ENCODE measurements at places on chromosomes 2 and 18.

DNA sequence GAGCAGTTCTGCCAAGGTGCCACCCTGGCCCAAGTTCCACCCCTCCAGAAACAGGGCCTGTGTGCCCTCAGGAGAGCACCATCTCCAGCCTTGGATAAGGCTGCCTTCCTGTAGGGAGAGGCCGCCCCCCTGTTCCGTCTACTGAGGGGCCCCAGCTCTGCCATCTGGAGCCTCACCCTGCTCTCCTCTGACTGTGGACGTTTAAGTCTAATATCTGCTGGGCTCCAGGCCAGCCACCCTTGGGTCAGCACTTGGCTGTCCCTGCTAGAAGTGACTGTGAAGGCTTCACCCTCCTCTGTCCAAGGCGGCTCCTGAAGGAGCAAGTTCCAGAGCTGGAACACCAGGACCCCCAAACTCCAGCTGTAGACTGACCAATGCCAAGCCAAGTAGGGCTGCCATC is 26.3 kb downstream of the RHOB start:
- DNase-seq: no peak

DNA sequence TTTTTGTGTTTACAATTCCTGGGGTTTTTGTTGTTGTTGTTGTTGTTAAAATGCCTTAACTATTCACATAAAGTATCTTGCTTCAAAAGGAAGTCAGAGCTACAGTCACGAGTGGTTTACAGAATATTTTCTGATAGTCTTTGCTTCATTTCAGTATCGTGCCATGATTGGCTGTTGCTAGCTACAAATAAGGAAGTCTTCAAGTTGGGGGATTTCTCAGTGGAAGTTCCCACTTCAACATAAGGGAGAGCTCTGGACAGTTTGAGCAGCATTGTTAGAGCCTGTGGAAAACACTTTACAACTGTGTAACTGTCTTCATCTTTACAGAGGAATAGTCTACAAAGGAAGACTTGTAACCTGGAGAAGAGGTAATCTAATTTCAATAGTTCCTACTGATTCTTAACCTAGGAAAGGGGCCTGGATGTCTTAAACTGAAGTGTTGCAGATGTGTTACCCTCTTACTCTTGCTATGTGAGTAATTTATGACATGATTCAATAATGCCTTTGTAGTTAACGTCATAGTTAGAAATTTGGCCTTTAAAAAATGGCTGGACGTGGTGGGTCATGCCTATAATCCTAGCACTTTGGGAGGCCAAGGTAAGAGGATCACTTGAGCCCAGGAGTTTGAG is 23.4 kb upstream of the TANK start:
- DNase-seq: no peak

DNA sequence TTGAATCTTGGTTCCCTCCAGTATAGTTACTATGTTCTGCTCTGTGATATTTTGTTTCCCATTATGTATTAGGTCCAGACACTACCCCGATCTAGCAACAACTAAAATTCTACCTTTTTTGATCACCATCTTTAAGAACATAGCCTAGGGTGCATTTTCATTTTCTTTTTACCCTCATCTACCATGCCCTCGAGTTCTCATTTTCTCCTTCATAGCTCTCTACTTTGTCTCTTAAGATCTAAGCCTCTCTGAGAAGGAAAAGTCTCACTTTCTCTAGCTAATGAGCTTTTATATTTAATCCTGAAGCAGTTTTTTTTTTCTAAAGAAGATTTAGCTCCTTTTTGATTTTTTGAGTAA is 1089.4 kb upstream of the SLC39A10 start:
- DNase-seq: no peak

DNA sequence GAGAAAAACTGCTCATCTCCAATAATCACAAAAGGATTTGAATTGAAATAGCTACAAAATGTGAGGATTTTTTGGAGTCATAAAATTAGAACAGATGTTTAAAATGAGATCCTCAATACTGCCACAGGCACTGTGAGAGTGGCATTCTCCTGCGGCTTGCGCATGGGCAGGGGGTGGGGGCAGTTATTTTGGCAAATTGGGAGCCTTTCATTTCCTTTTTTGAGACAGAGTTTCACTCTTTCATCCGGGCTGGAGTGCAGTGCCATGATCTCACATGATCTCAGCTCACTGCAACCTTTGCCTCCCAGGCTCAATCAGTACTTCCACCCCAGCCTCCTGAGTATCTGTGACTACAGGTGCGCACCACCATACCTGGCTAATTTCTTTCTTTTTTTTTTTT is 42.4 kb downstream of the POMC start:
- DNase-seq: no peak

DNA sequence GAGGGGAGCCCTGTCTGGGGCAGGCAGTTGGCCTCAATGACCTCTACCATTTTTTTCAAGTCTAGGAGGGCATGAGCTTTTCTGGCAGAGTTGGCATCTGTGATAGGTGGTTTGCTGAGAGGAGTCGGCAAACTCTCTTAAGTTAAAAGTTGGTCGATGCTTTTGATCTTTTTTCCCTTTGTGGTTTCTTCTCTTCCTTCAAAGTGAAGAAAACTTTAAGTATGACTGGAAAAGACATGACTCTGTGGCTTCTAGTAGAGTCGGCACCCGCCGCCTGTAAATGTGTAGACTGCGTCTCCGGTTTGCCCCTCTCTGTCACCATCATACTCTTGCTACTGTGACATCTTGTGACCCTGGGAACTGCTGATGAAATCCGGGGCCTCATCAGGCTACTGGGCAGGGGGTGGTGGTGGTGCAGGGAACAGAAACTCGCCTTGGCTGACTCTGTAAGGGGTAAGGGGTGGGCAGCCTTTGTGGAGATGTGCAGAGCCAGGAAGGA is 21.1 kb downstream of the INPP5D start:
- DNase-seq: no peak

DNA sequence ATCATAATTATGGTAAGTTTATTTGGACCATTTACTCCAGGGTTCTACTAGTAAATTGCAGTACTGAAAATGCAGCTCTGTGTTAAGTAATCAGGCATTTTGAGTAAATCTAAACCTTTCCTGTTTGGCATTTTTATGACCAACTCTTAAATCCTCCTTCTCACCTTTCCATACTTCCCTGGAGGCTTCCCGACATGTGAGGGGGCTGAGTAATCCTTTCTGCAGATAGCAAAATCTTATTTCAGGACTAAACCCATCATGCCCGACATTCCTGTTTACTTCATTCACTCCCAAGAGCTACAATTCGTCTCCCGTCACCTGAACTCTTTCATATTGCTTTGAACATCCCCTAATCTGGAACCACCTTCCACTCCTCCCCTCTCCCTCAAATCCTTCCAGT is 296.6 kb downstream of the IKZF2 start:
- DNase-seq: no peak

DNA sequence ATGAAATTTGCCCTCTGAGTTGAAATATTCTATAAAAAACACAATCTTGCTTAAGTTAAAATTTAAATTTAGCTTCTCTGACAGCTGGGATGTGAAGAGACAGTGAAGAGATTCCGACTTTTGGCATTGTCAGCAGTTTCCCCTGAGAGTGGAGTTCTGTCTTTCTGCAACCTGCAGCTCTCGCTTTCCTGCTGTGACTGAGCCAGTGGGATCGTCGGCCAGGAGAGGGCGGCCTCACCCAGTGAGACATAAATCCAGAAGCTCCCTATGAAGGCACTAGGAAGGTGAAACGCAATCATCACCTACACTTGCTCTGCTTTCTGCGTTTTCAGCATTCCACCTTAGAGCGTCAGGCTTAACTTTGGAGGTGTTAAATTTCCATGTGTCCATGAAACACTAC is 75.4 kb upstream of the HNMT start:
- peak; percentile 29 for DNase-seq

DNA sequence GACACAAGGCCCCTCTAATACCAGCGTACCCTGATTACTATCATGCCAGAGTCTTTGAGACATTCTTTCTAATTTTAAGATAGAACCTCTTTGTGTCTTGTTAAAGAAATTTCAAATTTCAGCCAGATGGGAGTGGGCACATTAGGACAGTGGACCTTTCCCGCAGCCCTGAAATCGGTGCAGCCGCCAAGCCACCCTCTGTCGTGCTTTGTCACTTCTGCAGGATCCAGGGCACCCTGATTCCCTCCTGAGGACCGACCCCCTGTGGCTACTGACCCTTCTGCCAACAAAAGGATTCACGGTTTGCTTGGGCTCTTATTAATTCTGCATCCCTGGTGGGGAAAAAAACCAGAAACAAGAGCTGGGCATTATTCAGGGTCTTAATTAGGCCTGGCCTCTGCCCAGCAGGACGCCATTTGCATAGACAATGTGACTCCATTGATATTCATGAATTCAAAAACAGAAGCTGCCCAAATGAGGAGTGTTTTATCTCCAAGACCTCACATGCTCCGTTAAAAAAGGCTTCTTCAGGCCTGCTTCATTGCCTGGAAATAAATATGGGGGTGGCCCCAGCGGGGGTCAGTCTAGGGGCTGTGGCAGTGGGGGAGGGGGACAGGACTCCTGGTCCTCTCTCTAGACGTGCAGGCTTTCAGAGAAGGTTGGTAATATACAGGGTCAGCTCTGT is 116.9 kb downstream of the ALPK2 start:
- DNase-seq: no peak

GRCh38 chr18:78352910-78353309 is 626.7 kb upstream of the SALL3 start:
- DNase-seq: no peak

DNA sequence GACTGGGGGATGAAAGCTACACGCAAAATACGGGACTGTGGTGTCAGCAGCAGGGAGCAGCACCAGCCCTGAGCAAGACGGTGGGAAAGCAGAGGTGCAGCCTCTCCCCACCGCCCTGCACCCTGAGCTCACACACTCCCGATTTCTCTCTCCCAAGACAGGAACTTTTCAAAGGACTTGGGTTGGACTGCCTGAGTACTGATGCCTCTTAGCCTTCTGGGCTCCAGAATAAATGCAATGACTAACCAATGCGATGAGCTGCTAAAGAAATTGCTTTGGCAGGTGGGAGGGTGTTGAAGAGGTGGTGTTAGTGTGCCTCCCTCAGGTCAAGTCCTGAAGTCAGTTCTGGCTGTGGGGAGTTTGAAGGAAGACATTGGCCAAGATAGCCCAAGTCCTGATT is 9.6 kb downstream of the TRIM54 start:
- no peak for DNase-seq

GRCh38 chr2:44836174-44836573 is 105.3 kb upstream of the SIX3 start:
- DNase-seq: no peak

GRCh38 chr18:51390702-51391101 is 193.2 kb upstream of the MEX3C start:
- DNase-seq: no peak

DNA sequence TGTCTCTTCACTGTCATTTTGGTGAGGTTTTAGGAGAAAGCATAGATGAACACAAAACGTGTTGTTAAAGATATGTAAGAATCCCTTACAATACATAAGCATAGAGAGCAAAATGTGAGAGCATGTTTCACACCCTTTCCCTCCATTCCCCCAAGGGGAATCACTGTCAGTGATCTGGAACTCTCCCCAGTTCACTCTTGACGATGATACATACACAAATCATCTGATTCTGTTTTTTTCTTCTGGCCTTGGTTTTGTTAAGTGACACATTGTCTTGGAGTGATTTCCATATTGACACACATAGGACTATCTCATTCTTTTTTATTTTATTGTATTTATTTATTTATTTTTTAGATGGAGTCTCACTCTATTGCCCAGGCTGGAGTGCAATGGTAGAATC is 53.7 kb upstream of the TANC1 start:
- no peak for DNase-seq

DNA sequence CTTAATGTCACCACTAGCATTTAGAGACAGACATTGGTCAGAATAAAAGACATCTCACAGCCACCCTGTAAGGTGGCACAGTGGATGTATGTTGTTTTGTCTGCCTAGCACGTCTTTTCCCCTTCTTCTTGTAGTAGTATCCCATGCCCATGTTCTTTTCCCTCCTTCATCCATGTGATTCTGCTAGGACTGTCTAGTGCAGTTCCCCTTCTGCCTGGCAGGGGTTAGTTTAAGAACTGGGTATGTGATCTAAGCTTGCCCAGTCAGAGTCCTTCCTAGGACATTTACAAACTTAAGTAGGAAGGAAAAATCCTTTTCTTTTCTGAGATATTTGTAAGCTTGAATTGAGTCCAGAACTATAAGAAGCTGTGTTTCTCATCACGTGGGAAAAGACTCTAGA is 172.3 kb downstream of the BABAM2 start:
- no peak for DNase-seq

- DNase-seq: peak; percentile 65
Observed at GRCh38 chr2:45860136-45861121, 209.0 kb downstream of the PRKCE start.

DNA sequence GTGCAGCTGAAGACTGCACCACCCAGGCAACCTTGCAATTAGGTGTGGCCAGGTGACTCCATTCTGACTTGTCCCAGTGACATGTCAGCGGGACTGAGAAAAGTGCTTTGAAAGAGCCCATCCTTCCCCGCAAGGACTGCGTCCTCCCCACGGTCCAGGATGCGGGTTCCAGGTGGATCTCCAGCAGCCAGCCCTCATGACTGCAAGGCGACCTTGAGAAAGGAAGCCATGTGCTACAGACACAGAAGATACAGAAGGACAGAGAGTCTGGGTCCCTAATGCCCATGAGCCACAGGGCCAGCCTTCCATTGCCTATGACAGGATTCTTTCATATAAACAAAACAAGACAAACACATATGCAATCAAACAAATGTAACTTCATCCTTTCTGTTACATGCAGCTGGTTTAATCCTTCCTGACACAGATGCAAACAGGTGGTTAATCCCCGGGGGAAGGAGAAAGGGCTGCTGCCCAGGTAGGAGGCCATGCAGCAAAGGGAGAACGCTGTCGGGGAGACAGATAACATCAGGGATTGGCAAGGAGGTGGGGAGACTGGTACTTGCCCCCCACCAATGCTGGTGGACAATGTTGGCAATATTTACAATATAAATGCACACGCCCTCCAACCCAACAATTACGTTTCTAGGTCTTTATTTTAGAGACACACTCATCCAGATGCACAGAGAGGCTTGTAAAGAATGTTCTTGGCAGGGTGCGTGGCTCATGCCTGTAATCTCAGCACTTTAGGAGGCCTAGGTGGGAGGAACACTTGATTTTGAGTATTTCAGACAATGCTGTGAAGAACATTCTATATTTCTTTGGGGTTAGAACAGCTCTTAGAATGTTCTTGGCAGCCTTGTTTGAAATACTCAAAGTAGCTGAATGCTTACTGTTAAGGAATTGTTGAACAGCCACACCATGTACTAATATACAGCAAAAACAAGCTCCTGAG is 64.8 kb downstream of the NCAPH start:
- DNase-seq: no peak

GRCh38 chr2:133789743-133790142 is 221.5 kb upstream of the NCKAP5 start:
- DNase-seq: no peak

DNA sequence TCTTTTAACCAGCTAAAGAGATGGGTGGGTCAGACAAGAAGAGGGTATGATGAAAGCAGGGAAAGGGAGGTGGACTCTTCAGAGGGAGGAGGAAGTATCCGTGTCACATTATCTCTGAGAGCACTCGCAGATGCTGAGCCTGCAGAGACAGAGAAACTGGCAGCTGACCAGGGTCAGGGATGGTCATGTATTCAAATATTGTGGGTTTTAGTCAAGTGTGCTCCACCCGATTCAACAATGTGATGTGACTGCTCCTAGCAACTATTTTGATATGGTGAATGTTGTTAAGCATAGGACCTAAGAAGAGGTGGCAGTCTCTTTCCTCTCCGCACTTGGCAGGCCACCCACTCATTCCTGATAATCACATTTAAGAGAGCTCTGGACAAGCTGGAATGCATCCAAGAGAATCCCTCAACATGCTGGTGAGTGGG is 1.3 kb upstream of the CLIP4 start:
- no peak for DNase-seq
